ENCODE measurements at places on chromosomes 2 and 18.
A peak's percentile ranks its signal among the peaks of the same experiment; 100 is the strongest.

- no peak for DNase-seq
Observed at GRCh38 chr18:26304511-26304910, 78.3 kb downstream of the TAF4B start.

DNA sequence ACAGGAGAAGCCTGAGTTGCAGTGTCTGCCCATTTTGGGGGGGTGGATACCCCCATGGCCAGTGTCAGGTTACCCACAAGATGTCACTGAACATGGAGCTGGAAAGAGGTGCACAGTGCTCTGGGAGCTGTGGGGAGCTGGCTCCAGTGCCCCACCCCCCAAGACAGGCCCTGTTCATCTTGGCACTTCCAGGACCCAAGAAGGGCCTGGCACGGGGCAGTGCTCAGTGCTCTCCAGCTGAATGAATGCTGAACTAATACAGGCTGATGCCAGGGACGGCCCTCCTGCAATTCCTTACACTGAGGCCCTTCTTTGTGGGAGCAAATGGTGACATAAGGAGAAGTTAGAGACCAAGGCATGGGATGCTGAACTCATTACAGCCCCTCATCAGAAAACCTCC lies 163.4 kb upstream of the GLI2 start:
- no peak for DNase-seq

DNA sequence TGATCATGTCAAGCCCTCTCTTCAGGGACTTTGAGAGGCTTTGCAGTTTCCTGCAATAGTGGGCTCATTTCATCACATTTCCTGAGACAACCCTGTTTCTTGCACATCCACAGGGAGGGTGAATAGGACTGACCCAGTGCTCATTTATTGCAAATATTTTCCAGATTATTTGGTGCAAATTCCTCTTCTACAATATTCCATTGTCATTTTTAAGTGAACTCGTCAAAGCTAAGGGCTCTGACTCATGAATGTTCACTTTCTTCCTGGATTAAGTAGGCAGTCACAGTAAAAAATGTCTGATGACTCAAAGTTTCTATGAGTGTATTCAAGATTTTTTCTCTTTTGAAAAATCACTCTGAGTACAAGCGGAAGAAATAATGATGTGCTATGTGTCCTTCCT lies 225.5 kb upstream of the GALNT5 start:
- DNase-seq: peak; percentile 96

- peak; percentile 51 for DNase-seq
Observed at GRCh38 chr2:109545828-109546713, 67.7 kb downstream of the SEPTIN10 start.

DNA sequence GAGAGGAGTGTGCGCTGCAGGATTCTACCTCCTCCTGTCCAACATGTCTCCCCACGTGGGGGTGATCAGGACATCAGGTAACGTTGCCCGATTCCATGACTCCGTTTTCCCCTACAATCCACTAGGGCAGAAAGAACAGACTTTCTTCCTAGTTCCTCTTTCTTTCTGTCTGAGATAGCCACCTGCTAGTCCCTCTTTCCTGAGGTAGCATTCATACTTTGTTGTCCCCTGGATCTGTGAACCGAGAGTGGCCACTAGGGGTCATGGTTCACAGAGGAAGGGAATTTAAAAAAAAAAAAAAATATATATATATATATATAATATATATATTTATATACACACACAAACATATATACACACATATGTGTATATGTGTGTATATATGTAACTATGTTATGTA lies 210.0 kb upstream of the ZNF521 start:
- peak; percentile 37 for DNase-seq

DNA sequence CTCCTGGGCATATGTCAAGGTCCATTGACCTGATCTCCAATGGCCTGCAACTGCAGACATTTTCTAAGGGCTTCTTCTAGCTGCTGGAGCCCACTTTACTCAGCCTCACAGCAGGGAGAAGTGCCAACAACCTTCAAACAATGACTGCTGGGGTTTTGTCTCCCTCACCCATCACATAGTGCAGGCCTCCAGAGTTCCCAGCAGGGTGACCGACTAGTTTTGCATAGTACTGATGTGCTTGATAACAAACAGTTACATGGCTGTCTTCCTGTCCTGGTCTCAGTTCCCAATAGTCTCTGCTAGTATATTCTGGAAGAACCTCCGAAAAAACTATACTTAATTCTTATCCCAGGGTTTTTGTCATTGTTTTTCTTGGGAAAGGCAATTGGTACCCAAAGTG lies 10.4 kb upstream of the NETO1 start:
- DNase-seq: no peak

DNA sequence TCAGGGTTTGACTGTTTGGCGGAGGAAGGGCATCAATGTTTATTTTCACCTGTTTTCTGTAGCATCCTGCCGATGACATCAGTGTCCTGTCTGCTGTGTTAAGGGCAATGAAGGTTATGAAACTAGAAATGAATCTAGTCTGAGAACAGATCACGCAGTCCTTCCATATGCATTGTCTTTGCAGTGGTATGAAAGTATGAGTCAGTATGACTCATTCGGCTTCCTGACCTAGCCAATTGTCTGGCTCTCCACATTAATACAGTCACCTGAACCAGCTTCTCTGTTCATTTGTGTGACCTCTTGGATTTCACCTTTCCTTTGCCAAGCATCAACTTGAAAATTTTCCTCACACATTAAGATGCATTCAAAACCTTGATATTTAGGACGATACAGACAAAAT lies 353.8 kb downstream of the RND3 start:
- peak; percentile 91 for DNase-seq

GRCh38 chr2:26088038-26088643 lies 54.3 kb downstream of the RAB10 start:
- DNase-seq: peak; percentile 15

DNA sequence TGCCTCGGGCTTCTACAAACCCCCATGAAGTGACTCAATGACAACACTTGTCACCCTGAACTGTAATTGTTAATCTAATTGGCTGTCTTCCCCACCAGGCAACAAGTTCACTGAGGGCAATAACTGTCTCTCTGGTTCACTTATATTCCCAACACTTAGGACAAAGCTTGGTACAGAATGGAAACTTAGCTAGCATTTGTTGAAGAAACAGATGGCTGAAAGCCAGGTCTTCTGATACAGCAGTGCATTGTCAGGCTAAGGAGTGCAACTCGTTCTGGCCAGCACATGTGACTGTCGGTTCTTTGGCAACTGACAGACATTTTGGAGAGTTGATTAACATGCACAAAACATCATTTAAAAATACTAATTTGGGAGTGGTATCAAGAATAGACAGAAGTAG lies 14.6 kb upstream of the DNAJC27 start:
- no peak for DNase-seq

Data from fibroblast of skin of right biceps (primary cell).